Fibroblast of skin of left quadriceps (primary cell): ENCODE measurements at places on chromosomes 11 and 22.

- no peak for DNase-seq
These were observed 1.3 kb downstream of the RAB38 start for GRCh38 chr11:88173956-88174355.

DNA sequence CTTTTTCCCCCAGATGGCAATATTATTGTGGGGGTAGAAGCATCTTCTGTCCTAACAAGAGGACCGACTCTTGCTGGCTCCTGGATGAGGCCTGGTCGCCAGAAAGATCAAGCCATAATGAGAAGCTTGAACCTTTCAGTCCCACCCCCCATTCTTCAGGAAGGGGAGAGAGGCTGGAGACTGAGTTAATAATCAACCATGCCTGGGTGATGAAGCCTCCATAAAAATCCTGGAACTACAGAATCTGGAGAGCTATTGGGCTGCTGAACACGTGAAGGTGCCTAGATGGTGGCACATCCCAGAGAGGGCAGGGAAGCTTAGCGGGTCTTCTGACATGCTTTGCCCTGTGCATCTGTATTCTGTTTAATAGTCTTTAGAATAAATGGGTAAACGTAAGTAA, 16.3 kb downstream of the AP5B1 start:
- DNase-seq, result no peak

GRCh38 chr22:17057959-17058814, 26.6 kb upstream of the IL17RA start:
- DNase-seq, result peak; percentile 45

GRCh38 chr11:74719011-74719410, 12.2 kb downstream of the CHRDL2 start:
- no peak for DNase-seq

GRCh38 chr11:128465946-128466705, 121.2 kb downstream of the ETS1 start:
- no peak for DNase-seq

DNA sequence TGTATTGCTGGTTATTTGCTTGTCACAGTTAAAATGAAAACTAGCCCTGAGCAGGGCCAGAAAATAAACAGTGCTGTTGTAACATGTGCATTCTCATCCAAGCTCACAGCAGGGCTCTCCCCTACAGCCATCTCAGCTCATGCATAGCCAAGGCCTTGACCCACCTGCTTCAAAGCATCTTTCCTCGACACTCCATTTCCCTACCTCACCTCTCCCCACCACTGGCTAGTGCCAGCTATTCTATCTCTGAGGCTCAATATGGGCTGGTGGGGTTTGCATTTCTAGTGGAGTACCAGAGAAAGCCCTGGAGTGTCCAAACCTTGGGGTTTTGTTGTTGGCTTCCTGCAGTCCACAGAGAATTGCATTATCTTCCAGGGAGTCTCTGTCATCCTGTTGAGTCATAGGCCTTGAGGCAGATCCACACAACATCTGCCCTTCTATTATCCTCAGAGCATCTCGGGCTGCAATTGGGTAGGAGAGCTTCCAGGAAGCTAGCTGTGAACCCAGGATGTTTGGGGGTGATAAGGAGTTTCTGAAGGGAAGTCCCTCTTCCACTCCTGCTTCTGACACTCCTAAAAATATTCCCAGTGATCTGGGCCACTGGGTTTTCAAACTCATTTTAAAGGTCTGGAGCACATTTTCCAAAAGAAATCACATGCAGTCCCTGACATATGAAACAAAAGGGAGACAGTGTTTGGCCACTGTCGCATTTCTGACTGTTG, 36.1 kb upstream of the AMOTL1 start:
- DNase-seq, result peak; percentile 55
